ENCODE measurements at places on chromosomes 6 and 20.

GRCh38 chr6:150928882-150929281 is 63.4 kb downstream of the MTHFD1L start:
- DNase-seq = no peak

- DNase-seq = no peak
These were observed 69.7 kb downstream of the ANKS1A start for GRCh38 chr6:34958734-34959133.

- DNase-seq = peak; percentile 28
These were observed 502.4 kb downstream of the BCKDHB start for GRCh38 chr6:80608881-80609280.

DNA sequence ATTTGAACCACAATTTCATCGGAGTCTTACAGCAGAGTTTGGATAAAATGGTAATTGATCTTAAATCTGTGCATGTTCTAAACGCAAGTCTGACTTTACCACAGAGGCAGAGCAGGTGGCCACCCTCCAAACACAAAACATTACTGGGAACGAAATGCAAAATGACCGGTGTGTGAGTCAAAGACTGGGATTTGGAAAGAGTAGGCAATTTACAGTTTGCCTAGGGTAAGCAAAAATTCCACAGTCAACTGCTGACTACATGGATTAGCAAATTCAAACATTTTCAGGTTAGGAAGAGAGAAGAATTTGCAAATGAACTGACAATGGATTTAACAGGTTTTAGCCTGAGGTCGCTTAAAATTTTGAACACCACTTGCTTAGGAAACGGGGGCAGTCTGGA is 444.4 kb downstream of the HDGFL1 start:
- DNase-seq = no peak

DNA sequence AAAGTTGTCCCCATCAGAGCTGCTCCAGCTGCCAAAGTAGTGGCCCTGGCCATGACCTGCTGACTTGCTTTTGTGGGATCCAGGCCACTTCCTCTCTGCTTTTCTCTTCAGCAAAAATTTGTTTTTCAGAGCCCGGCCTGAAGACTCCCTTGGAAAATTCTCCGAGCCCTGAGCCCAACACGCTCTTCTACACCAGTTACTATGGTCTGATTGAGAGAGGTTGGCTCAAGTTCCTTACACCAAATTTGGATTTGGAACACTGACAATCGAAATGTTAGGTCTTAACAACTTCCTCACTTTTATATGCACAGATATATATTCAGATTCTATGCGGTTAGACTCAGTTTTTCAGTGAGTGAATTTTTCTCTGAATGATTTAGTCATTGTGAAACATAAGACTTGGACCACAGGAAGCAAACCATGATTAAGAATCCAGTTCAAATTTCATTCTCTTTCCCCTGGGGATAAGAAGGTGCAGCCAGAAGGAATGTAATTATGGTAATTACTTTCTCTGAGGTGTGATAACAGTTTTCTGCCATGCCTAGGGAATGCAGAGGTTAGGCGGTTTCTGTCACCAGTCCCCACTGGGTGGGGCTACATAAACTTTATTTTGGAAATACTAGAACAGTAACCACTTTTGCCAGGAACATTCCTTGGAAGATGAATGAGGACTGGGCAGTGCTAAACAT is 365.2 kb downstream of the SYNE1 start:
- no peak for DNase-seq

DNA sequence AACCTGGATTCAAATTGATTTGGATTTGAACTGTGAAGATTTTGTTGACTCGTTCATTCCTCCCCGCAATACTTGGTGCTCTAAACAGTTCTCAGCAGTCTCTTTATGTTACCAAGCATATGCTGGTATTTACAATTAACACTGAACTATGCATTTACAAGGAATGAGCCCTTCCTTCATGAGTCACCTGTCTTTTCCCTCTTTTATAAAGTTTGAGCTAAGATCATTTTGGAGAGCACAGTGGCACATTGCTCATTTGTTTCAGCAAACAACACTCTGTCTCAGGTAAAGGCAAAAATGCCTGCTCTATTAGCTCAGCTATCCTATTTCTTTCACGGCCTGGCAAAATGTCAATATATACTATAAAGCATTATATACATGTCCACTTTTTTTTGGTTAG is 285.4 kb downstream of the PHACTR1 start:
- DNase-seq = no peak

DNA sequence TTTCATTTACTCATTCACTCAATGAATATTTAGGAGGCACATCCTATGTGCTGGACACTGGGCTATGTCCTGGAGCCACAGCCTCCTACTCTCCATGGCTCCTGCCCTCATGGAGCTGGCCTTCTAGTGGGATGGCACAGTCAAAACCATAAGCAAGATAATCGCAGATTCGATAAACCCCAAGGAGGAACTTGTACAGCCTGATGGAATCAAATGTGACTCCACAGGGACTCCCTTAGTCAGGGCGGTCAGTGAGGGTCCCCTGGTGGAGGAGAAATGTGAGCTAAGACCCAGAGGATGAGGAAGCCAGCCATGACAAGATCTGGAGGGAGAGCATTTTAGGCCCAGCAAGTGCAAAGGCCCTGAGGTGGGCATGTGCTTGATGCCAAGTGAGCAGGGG is 211.9 kb downstream of the PREX1 start:
- no peak for DNase-seq

GRCh38 chr20:4809707-4810106 is 88.0 kb downstream of the PRND start:
- no peak for DNase-seq

- no peak for DNase-seq
These were observed 22.1 kb upstream of the CD83 start for GRCh38 chr6:14095437-14095836.

DNA sequence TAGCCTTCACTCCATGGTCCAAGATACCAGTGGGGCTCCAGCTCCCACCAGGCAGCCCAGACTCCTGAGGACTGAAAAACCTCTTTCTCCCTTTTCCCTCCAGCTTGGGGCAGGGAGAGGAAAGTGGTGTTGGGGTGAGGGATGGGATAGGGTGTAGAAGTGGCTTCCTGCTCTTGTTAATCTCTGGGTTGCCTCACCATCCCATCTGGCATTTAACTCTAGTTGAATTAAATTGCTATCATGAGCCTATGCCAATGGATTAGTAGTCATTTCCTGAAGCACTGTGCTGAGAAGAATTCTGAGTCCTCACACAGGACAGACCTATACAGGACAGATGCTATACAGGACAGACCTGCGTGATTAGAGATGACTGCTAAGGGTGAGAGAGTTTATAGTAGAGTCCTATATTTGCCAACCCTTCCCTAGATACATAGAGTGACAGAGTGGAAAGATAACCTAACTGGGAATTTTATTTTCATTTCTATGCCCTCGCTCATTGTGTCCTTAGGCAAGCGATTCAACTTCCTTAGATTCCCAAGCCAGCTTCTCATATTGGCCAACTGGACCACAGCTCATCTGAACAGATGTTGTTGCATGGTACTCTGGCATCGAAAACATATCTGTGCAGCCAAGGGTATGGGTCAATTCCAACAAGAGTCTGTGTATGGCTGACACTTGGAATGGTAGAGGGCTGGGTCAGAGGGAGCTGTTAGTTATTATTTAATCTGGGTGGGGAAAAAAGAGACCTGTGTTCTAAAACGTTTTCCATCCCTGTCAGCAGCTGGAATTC is 42.8 kb downstream of the MCHR2 start:
- no peak for DNase-seq

DNA sequence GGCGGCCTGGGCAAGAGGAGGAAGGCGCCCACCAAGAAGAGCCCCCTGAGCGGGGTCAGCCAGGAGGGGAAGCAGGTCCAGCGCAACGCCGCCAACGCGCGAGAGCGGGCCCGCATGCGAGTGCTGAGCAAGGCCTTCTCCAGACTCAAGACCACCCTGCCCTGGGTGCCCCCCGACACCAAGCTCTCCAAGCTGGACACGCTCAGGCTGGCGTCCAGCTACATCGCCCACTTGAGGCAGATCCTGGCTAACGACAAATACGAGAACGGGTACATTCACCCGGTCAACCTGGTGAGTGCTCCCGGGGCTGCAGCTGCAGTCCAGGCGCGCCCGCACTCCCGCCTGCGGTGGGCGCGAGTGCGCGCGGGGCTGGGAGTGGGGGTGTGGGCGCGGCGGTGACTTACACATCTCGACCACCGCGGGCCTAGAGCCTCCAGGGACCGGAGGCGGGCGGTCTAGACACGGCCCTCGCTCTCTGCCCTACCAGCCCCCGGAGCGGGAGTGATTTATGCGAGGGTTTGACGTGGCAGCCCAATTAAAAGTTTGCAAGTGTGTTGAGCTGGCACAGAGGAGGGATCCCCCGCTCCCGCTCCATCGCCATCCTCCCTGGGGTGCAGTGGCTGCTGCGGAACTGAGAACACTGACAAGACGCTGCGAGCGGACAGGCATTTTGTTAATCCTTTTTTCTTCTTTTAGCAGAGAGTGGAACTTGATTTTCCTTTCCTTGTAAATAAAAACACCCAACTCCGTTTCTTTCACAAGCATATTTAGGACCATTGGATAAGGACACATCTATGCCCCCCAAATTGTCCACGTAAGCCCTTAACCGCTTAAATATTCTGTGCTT is 867 bp downstream of the TCF21 start:
- peak; percentile 26 for DNase-seq

DNA sequence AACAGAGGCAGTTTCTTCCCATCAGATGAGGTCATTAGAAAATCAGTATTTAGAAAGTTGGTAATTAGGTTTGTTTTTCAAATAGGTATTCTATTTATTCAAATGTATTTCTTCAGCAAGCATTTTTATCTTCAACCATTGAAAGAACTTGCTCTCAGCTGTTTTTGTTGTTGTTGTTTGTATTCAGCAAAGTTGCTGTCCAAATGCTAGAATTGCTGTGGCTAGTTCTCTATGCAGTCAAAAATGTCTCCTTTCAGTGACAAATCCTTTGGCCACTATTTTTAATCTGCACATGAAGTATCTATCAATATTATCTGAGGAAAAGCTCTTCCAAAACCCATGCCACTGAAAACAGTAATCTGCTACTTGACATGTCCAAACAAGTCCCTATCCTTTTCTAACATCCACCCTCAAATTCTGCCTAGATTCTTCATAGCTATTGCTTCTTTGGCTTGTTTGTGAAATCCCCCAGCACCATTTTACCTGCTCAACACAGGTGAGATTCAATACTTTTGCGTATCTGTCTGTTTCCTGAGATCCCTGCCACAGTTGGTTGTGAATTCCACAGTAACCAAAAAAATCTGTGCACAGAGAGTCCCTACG is 1005.4 kb downstream of the GRIK2 start:
- DNase-seq = no peak
